Vagina (tissue), 2 donors: ENCODE measurements at places on chromosomes 5 and 9. TPM values are rescaled to one million over a fixed set of nuclear protein-coding genes. Genes with fewer than 3 reads are reported as not detected.
A peak's percentile ranks its signal among the peaks of the same experiment; 100 is the strongest.

DNA sequence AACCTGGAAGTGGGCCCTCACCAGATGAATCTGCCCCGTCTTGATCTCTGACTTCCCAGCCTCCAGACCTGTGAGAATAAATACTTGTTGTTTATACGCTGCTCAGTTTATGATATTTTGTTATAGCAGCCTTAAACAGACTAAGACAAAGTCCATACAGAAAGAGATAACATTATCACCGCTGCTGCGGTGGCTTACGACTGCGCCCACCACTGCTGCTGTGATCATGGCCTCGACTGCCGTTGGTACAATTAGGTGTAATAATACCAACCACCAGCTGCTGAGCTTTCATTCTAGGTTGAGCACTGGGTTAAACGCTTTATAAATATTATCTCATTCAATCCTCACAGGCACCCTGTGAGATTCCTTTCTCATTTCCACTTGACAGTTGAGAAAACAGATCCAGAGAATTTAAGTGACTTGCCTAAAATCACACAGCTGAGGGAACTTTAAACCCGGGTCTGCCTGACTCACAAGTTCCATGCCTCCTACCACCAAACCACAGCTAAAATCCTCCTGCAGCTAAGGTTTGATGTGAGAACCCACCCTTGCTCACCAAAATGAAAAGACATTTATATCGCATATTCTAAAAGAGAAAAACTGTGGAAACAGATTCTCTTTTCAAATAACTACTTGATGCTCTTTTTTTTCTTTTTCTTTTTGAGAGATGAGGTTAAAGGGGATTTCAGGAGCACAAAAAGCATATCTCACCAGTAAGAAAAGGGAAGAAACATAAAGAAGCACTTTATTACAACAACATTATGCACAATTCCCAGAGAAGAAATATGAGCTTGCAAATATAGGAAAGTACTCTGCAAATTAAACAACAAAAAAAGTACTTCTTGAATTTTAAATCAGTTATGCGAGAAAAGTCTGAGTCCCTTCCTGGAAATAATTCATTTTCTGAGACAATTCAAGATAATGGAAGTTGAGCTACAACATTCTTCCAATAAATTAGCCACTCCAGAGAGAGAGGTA is 23.9 kb downstream of the GOLM1 start:
- no peaks in the 10 kb centered on the region for H3K36me3 ChIP-seq
- no peak overlapping the region for H3K4me3 ChIP-seq
- peak; percentile 1 for DNase-seq
- H3K27ac ChIP-seq = no peak overlapping the region

GRCh38 chr5:14082973-14083372 is 60.2 kb upstream of the TRIO start:
- no peak for DNase-seq
- H3K27ac ChIP-seq = no peak overlapping the region
- no peaks in the 10 kb centered on the region for H3K4me1 ChIP-seq
- H3K4me3 ChIP-seq = no peak overlapping the region
- no peaks in the 10 kb centered on the region for H3K27me3 ChIP-seq

- no peaks in the 10 kb centered on the region for H3K27me3 ChIP-seq
- no peak for DNase-seq
- H3K4me3 ChIP-seq = no peak overlapping the region
- H3K36me3 ChIP-seq = no peaks in the 10 kb centered on the region
- H3K4me1 ChIP-seq = peaks cover 11% of the 10 kb centered on the region
- H3K27ac ChIP-seq = no peak overlapping the region
Measured at GRCh38 chr5:1135696-1136525, 24.0 kb upstream of the SLC12A7 start.

DNA sequence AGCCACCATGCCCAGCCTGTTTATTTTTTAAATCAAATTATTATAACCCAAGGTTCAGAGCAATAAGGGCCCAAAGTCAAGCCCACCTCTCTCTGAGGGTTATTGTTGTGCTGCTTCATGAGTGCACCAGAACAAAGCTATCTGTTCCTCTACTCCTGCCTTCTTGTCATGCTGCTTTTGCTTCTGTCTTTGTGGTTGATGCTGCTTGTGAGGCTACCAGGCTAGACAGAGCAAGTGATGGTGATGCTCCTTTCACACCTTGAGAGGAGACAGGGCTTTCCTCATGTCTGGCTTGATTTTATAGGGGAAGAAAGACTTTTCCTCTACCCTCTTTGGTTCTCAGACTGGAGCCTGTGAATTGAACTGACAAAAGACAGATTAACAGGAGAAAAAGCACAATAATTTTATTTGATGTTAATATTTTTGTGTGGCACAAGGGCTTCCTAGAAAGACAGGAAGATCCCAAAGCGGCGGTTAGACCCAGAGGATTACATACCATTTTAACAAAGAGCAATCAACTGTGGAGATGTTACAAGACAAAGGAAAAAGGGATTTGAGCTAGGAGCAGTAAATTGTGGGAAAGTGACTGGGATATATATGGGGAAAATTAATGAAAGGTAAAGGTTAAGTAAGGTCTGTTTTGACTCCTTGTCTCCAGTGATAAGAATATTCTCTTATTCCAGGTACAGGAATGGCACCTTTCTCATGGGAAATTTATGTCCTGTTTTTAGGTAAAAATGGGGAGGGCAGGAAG is 4.4 kb upstream of the CD180 start:
- no peak overlapping the region for H3K4me3 ChIP-seq
- H3K27ac ChIP-seq = no peak overlapping the region
- no peaks in the 10 kb centered on the region for H3K36me3 ChIP-seq
- DNase-seq = no peak
- H3K4me1 ChIP-seq = peaks cover 20% of the 10 kb centered on the region

PCDHA12 gene
- 0.25 TPM for total RNA-seq

SV2C gene
- total RNA-seq = 3.4 TPM
